ENCODE measurements at places on chromosomes 13 and 19. TPM values are rescaled to one million over a fixed set of nuclear protein-coding genes. Genes with fewer than 3 reads are reported as not detected.

GRCh38 chr13:29125191-29125933 is 305.2 kb downstream of the MTUS2 start:
- no peaks in the 10 kb centered on the region for H3K27me3 ChIP-seq
- no peak for DNase-seq
- H3K4me3 ChIP-seq = peak overlapping the region; percentile 10
- H3K27ac ChIP-seq = peak overlapping the region; percentile 76
- H3K36me3 ChIP-seq = no peaks in the 10 kb centered on the region

- H3K27ac ChIP-seq = no peak overlapping the region
- H3K4me3 ChIP-seq = no peak overlapping the region
- H3K36me3 ChIP-seq = peaks cover 27% of the 10 kb centered on the region
- H3K27me3 ChIP-seq = peaks cover 31% of the 10 kb centered on the region
- H3K4me1 ChIP-seq = peaks cover 76% of the 10 kb centered on the region
These were observed 45.1 kb upstream of the CEACAM21 start for GRCh38 chr19:41530761-41531301.

DNA sequence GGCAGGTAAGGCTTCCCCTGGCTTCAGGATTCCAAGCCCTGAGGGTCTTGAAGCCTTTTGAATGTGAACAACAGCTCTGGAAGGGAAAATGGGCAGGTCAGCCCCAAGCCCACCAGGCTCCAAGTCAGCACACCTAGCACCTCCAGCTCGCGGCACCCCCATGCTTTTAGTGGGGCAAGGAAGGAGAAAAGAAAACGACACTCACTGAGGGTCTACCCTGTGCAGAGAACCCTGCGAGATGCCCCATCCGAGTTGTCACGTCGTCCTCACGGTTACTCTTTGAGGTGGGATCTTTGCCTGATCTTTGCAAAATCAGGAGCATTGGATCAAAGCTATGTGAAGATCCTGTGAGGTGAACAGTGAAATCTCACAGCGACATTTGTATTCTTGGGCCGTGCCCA is 5.7 kb upstream of the F10 start:
- H3K27ac ChIP-seq = no peak overlapping the region
- no peak for DNase-seq
- no peaks in the 10 kb centered on the region for H3K4me1 ChIP-seq
- H3K27me3 ChIP-seq = peaks cover 3% of the 10 kb centered on the region
- H3K36me3 ChIP-seq = no peaks in the 10 kb centered on the region

- DNase-seq = peak; percentile 60
- no peaks in the 10 kb centered on the region for H3K27me3 ChIP-seq
- no peak overlapping the region for H3K27ac ChIP-seq
- peaks cover 2% of the 10 kb centered on the region for H3K4me1 ChIP-seq
- H3K36me3 ChIP-seq = peaks cover 14% of the 10 kb centered on the region
These were observed 60.0 kb downstream of the TPT1 start for GRCh38 chr13:45280751-45281634.

- H3K4me1 ChIP-seq = no peaks in the 10 kb centered on the region
- no peaks in the 10 kb centered on the region for H3K27me3 ChIP-seq
- H3K4me3 ChIP-seq = no peak overlapping the region
- H3K36me3 ChIP-seq = no peaks in the 10 kb centered on the region
These were observed 284.3 kb downstream of the MTUS2 start for GRCh38 chr13:29104461-29104860.

DNA sequence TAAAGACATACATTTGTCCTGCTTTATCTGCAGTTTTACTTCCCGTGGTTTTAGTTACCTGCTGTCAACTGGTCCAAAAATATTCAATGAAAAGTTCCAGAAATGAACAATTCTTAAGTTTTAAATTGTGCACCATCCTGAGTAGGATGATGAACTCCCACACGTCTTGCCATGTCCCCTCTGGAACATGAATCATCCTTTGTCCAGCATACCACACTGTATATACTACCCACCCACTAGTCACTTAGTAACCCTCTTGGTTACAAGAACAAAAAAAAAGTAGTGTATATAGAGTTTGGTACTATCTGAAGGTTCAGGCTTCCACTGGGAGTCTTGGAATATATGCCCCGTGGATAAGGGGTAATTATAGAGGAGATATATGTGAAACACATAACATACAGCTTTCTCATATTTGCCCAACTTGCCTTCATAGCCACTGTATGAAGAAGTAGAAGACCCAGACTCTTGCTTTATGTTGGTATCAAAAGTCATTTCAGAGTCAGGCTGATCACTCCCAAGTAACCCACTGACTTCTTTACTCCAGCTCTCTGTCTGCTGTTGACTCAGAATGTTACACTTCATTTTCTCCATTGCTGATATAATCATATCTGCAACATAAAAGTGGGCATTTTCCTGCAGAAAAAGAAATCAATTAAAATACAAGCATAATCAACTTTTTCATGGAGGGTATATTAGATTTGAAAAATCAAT is 19.3 kb downstream of the RUBCNL start:
- H3K27ac ChIP-seq = no peak overlapping the region
- peaks cover 10% of the 10 kb centered on the region for H3K27me3 ChIP-seq
- DNase-seq = no peak
- no peak overlapping the region for H3K4me3 ChIP-seq
- no peaks in the 10 kb centered on the region for H3K4me1 ChIP-seq

Gene FREM2
- total RNA-seq = not detected

Gene MAP4K1
- total RNA-seq = 337 TPM

Gene GIPC3
- 0.15 TPM for total RNA-seq

Gene SIGLEC8
- total RNA-seq = not detected

GRCh38 chr13:24022568-24022967 is 125.3 kb upstream of the C1QTNF9B start:
- H3K4me1 ChIP-seq = peaks cover 10% of the 10 kb centered on the region
- H3K36me3 ChIP-seq = no peaks in the 10 kb centered on the region
- no peak overlapping the region for H3K4me3 ChIP-seq
- peak overlapping the region; percentile 23 for H3K27ac ChIP-seq

DNA sequence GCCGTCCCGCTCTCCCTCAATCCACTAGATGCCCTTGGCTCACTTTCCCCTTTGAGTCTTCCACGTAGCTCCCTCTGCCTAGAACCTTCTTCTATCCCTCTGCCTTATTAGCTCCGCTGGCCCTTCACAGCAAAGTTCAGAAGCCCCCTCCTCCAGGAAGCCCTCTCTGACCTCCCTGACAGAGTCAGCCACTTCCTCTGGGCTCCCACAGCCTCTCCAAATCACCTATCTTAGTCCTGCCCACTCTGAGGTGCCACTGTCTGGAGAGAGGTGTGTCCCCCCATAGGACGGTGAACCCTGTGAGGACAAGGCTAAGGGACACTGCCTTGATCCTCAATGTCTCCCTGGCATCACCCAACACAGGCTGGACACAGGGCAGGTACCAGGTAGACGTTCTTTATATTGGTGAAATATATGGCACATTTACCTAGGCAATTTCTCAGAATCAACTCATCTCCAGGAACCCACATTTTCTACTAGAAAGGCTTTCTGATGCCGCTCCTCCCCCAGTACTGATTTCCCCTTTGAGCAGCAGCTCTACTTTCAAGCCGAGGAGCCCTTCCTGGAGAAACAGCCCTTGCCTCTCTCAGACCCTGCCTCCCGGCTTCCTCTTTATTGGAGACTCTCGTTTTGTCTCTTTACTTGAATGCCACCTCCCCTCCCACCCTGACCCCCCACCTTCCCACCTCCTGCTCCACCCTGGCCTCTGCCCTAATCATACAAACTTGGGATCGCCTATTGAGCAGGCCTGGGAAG is 3.4 kb upstream of the TGFB1 start:
- peaks cover 41% of the 10 kb centered on the region for H3K4me1 ChIP-seq
- H3K27ac ChIP-seq = peak overlapping the region; percentile 89
- H3K36me3 ChIP-seq = peaks cover 7% of the 10 kb centered on the region
- peak; percentile 54 for DNase-seq

GRCh38 chr19:663682-664117 is 686 bp upstream of the RNF126 start:
- H3K27me3 ChIP-seq = peaks cover 5% of the 10 kb centered on the region
- peak overlapping the region; percentile 75 for H3K4me3 ChIP-seq
- H3K36me3 ChIP-seq = peaks cover 5% of the 10 kb centered on the region
- H3K4me1 ChIP-seq = peaks cover 36% of the 10 kb centered on the region

DNA sequence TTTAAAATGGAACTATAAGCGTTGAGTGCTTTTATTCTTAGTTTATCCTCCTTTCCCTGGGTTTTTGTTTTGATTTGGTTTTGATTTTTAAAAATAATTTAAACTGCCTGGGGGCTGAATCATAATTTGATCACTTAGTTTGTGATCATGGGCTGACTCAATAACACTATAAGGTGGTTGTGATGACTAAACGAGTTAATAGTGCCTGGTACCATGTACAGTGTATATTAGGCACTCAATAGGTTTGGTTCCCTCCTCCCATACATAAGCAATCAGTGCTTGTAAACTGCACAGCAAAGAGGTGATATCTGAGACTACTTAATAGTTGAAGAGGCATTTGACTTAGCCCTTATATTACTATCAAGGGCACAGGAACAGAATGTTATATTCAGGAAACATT is 200.9 kb upstream of the RFC3 start:
- no peak overlapping the region for H3K27ac ChIP-seq
- H3K27me3 ChIP-seq = no peaks in the 10 kb centered on the region
- H3K4me1 ChIP-seq = peaks cover 18% of the 10 kb centered on the region
- H3K36me3 ChIP-seq = peaks cover 2% of the 10 kb centered on the region

DNA sequence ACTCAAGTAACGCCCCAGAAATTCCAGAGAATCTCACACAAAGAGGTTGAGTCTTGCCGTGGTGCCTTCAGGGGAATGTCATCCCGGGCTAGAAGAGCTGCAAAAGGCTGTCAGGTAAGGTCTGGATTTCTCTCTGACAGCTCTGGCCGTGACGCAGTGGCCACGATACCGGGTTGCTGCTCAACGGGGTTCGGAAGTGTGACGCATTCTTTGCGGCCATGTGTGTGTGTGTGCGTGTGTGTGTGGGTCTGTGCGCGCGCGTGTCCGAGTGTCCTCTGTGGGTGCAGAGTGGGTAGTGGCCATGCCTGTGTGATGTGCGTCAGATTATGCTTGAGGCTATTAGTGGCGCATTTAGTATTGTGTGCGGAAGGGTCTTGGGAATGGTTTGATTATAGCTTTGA is 306 bp downstream of the ZNF540 start:
- H3K4me1 ChIP-seq = peaks cover 22% of the 10 kb centered on the region
- H3K27ac ChIP-seq = peak overlapping the region; percentile 95
- peaks cover 34% of the 10 kb centered on the region for H3K36me3 ChIP-seq
- peak; percentile 75 for DNase-seq
- H3K4me3 ChIP-seq = peak overlapping the region; percentile 92
- no peaks in the 10 kb centered on the region for H3K27me3 ChIP-seq
